ENCODE measurements at places on chromosomes 3 and 15.

DNA sequence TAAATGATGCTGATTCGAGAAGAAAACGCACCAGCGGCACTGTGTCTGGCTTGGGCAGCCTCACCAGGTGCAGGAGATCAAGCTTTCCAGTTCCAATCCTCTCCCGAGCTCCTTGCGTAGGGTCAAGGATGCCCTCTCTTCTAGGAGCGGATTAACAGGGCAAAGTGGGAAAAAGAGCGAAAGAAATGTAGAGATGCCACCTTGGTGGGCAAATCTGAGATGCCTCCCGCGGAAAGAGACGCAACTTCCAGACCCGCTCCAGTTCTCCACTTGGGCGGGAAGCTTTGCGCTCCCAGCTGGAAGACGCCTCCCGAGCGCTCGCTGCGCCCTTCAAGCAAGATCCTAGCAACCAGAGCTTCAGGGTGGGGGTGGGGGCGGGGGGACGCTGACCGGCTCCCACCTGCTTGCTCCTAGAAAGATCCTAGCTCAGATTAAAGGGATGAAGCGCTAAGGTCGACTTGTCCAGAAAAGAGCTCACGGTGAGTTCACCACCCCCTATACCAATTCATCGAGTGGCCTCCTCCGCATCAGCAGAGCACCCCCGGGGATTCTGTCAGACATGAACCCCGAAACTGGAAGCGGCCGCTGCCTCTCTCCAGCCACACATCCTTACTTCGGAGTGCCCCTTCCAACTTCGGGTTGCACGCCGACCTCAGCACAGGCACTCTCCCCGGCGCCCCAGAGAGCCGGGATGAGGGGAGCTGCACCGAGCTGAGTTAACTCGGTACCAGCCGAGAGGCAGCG is 769 bp downstream of the TAFA4 start:
- no peak for DNase-seq

DNA sequence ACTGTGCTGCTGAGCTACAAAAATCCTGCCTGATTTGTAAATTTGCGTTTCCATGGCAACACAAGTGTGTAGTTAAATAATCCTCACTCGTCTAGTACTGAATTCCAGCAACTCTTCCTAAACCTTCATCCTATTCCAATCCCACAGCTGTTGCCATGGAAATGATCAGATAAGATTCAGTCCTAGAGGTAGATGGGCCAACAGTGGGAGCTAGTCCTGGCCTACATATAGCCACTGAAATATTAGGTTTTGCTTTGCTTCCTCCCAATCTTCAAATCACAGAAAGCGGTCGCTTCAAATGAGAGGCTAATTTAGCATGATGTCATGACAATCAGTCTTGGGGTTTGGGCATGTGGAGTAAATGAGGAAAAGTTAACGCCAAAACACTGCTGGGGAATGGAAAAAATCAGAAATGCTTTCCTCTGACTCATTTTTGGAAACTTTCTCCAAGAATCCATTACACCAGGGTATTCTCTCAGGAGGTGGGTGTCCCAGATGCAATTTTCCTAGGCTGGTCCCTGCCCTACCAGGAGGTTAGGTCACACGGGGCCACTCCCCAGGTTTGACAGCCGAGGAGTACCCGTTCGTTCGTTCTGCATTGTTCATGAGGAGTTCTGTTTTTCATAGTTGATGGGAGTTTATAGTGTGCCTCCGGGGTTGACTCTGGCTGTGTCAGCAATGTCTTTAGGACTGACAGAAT is 159.2 kb upstream of the SLCO3A1 start:
- DNase-seq = no peak

GRCh38 chr15:31349233-31350141 is 22.9 kb downstream of the KLF13 start:
- no peak for DNase-seq

GRCh38 chr15:70974004-70974832 is 81.6 kb downstream of the LRRC49 start:
- DNase-seq = no peak

- no peak for DNase-seq
Observed at GRCh38 chr3:126466886-126467610, 8.6 kb downstream of the ZXDC start.

DNA sequence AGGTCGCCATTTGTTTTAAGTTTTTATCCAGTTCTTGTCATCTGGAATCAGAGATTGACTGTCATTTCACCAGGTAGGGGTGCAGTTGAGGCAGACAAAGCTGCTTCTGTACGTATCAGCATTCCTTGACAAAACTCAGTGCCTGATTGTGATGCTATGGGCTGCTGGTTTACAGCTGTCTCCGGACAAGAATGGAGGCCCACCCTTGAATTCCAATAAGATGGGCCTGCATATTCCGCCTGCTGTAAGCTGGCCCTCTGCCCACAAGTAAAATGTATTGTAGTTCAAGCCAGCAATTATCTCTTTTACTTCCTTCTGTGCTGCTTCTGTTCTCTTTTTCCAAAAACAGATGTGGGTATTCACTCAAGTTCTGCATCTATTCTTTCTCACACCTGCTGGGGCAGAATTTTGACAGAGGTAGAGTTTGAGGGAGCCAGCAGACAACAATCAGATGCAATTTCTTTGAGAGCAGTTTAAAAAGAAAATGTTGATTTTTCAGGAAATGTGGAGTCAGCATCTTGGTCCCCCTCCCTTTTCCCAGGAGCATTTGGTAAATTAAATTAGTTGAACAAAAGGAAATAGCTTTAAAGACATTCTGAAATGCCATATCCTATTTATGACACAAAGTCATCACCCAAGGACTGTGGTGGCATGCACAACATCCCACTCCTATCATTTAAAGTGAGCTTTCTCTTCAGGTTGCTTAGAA is 53.5 kb downstream of the IQCH start:
- no peak for DNase-seq

DNA sequence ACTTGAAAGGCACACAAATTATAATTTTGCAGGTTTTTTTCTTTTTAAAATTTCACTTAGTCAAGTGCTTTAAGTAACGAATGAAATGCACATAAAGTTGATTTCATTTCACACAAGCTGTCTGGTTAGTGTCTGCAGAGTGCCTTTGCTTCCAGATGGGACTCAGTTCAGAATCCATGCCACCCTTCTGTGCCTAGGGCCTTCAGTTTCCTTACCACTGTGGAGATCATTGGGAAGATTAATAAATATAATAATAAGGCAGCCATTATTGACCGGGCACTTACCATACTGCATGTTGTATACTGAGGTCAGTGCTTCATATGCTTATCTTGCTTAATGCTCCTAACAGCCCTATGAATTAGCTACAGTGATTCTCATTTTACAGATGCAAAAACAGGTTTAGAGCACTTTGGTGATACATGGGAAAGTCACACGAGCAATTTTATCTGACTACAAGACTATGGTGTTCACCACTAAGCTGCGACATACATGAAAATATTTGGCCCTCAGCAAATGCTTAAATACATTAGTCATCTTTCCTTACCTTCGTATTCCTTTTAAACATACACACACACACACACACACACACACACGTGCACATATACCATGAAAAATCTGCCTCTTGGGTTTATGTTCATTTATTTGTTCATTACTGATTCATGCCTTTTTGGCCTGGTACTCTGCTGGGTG is 3.1 kb downstream of the NMNAT3 start:
- no peak for DNase-seq
